ENCODE measurements at places on chromosomes 4 and X. TPM values are rescaled to one million over a fixed set of nuclear protein-coding genes. Genes with fewer than 3 reads are reported as not detected.

GRCh38 chr4:38178392-38178995, 218.3 kb downstream of the PTTG2 start:
- DNase-seq: no peak

DNA sequence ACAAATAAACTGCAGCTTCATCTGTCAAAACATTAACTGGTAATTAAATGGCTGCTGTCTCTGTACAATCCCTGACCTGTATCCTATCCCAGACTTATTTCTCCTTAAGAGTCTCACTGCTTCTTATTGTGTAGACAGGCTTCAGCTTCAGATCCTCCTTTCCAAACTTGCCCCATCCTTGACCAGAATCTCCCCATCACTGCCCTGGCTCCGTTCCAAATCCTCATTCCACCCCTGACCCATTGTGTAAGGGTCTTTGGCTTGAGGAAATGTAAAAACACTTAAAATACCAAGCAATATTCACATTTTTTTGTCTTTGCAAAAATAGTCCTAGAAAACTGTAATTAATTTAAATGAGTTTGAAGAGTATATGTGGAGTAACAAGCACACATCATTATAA, 152.6 kb upstream of the VEGFC start:
- no peak for DNase-seq

GRCh38 chrX:139388254-139388653, 142.3 kb upstream of the F9 start:
- DNase-seq: no peak

- DNase-seq: no peak
Observed at GRCh38 chr4:99610605-99611175, 36.1 kb downstream of the MTTP start.

- no peak for DNase-seq
Observed at GRCh38 chr4:23504083-23504482, 385.8 kb downstream of the PPARGC1A start.

DNA sequence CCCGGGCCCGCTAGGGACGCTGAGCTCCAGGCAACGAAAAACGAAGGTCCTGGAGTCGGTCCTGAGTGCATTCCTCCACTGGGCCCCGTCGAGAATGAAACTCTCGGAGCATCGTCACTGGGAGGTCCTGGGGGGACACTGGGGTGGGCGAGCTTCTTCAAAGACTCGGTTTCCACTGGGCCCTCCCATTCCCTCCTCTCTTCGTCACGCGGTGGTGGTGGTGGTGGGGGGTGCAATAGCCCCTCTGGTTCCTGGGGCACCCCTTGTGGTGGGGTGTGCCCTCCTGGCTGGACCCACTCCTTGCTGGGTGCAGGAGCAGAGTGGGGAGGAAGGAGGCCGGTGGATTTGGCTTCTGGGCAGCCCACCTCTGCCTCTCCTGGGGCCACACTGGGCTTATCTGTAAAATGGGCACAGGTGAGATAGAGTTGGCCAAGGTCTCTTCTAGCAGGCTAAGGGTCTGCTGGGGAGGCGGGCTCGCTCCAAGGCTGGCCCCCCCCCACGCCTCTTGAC, 12.9 kb downstream of the HMX1 start:
- no peak for DNase-seq

DNA sequence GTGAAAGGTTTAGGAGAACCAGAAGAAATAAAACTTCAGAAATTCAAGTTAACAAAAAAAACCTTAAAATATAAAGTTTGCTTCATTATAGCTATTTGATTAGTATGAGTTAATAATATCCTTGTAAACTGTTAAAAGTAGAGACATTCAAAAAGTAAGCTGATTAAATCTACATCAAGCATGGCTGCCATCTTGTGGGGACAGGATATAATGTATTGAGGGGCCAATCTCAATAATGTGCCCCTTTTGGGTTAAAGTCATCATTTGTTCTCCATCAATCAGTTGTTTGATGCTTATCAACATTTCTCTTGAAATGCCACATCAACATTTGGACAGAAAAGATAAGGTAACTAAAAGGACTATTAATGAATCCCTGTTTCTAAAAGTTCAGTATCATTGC, 4.6 kb upstream of the GRID2 start:
- no peak for DNase-seq

- no peak for DNase-seq
Observed at GRCh38 chr4:28973587-28974350, 1746.4 kb upstream of the PCDH7 start.

Gene GAGE13
- total RNA-seq: not detected

Gene FAM47E
- 2.9 TPM for total RNA-seq

Gene CBLL2
- total RNA-seq: not detected
